CD14-positive monocyte (primary cell): ENCODE measurements at places on chromosomes 5 and 9. TPM values are rescaled to one million over a fixed set of nuclear protein-coding genes. Genes with fewer than 3 reads are reported as not detected.

AQP7 gene
- not detected for polyA plus RNA-seq

GRCh38 chr5:58998544-58998943 lies 415.7 kb downstream of the RAB3C start:
- no peak overlapping the region for H3K27ac ChIP-seq
- no peaks in the 10 kb centered on the region for H3K36me3 ChIP-seq
- H3K4me1 ChIP-seq: no peaks in the 10 kb centered on the region
- DNase-seq: no peak
- no peaks in the 10 kb centered on the region for H3K27me3 ChIP-seq

PCDHGB1 gene
- polyA plus RNA-seq: not detected

PCDHAC1 gene
- polyA plus RNA-seq: not detected

GRCh38 chr5:54458221-54458620 lies 2.7 kb downstream of the HSPB3 start:
- H3K4me1 ChIP-seq: no peaks in the 10 kb centered on the region
- H3K27ac ChIP-seq: no peak overlapping the region
- DNase-seq: no peak
- no peak overlapping the region for H3K4me3 ChIP-seq
- H3K27me3 ChIP-seq: no peaks in the 10 kb centered on the region

DNA sequence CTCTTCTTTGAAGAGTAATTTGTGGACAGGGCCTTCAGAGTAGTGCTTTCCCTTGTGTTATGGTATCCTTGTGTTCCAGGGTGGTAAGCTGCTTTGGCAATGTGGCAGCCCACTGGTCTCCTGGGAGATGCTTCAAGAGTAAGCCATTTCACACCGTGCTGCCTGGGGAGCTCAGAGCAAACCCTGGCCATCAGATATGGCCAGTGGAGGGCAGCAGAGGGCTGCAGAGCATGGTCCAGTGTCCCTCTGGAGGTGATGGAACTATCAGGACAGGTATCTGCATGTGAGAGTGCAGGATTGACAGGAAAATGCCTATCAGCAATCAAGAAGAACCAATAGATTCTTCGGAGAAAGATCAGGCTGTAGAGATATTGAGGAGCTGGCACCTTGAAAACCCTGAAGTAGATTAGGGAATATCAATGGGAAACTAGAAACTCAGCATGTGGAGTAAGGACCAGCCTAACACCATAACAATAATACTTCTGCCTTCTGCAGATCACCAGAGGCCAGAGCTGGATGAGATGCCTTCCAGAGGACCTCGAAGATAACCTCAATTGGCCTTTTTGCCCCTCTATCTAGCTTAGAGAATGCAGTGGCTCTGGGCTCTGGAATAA lies 90.8 kb downstream of the PLPPR1 start:
- no peak overlapping the region for H3K27ac ChIP-seq
- no peaks in the 10 kb centered on the region for H3K4me1 ChIP-seq
- no peak for DNase-seq
- H3K36me3 ChIP-seq: no peaks in the 10 kb centered on the region
- no peaks in the 10 kb centered on the region for H3K27me3 ChIP-seq

GRCh38 chr5:135220394-135221186 lies 178.4 kb downstream of the MACROH2A1 start:
- H3K4me1 ChIP-seq: peaks cover 40% of the 10 kb centered on the region
- no peaks in the 10 kb centered on the region for H3K27me3 ChIP-seq
- no peak overlapping the region for H3K27ac ChIP-seq
- H3K36me3 ChIP-seq: no peaks in the 10 kb centered on the region

DNA sequence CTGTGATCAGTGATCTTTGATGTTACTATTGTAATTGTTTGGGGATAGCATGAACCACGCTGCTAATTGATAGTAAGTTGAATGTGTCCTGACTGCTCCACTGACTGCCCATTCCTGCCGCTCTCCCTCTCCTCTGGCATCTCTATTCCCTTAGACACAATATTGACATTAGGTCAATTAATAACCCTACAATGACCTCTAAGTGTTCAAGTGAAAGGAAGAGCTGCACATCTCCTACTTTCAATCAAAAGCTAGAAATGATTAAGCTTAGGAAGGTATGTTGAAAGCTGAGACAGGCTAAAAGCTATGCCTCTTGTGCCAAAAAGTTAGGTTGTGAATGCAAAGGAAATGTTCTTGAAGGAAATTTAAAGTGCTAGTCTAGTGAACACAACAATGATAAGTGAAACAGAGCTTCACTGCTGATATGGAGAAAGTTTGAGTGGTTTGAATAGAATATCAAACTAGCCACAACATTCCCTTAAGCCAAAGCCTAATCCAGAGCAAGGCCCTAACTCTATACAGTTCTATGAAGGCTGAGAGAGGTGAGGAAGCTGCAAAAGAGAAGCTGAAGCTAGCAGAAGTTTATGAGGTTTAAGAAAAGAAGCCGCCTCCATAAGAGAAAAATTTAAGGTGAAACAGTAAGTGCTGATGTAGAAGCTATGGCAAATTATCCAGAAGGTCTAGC lies 12.9 kb downstream of the CLINT1 start:
- peaks cover 5% of the 10 kb centered on the region for H3K36me3 ChIP-seq
- no peaks in the 10 kb centered on the region for H3K27me3 ChIP-seq
- no peak overlapping the region for H3K4me3 ChIP-seq
- H3K27ac ChIP-seq: no peak overlapping the region
- no peak for DNase-seq

ETF1 gene
- polyA plus RNA-seq: 61.6 TPM

- no peak overlapping the region for H3K4me3 ChIP-seq
- H3K27ac ChIP-seq: no peak overlapping the region
- DNase-seq: no peak
- H3K4me1 ChIP-seq: no peaks in the 10 kb centered on the region
- no peaks in the 10 kb centered on the region for H3K36me3 ChIP-seq
These were observed 20.2 kb upstream of the WHRN start for GRCh38 chr9:114525513-114525912.

ELAVL2 gene
- not detected for polyA plus RNA-seq

DNA sequence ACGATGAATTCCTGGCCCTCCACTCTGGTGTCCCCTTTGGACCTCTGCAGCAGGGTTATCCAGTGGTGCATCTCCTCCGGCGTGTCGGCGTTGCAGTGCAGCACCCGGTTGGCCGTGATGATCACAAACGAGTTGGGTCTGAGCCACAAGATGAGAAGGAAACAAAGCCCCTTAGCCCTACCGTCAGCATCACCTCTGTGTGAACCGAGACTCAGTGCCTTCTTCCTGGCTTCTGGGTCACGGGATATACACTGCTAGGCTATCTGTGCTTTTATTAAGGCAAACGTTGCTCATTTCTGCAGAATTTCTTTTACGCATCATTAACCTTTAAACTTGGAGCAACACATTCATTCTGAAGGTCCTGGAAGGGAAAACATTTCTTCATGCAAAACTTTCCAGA lies 65.1 kb upstream of the RETREG1 start:
- H3K4me1 ChIP-seq: no peaks in the 10 kb centered on the region
- no peak for DNase-seq
- no peaks in the 10 kb centered on the region for H3K36me3 ChIP-seq
- no peak overlapping the region for H3K4me3 ChIP-seq

CDH9 gene
- polyA plus RNA-seq: not detected in 2 replicates

DNA sequence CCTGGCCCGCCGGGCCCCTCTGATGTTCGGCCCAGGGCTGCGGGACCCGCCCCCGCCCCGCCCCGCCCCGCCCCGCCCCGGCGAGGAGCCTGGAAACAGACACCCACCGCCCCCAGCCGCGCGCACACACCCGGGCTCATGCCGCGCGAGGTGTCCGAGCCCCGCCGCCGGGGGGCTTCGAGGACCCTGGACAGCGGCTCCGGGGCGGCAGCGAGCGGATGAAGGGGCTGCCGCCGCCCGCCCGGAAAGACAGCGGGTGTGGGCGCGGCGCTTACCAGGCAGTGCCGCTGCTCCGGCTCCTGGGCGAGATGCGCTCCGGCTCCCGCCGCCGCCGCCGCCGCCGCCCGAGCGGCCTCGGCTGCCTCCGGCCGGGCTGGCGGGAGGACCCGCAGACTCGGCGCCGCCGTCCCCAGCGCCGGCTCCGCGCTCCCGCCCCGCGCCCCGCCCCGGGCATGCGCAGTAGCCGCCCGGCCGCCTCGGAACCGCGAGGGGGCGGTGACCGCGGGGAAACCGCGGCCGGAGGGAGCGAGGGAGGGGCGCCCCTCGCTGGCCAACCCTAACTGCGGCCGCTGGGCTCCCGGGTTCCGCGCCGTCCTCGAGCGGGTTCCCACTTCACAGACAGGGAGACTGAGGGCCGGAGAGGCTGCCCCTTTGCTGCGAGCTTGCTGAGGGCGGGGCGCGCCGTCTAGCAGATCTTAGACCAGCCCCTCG lies at the start of gene GPRIN1:
TSS of gene GPRIN1 (minus strand) at position 433 of the 711 bp plus-strand sequence. CDS start 10,322 bp downstream, outside the sequence.
- H3K36me3 ChIP-seq: no peaks in the 10 kb centered on the region
- DNase-seq: peak; percentile 46
- H3K4me3 ChIP-seq: peak within 1 kb of the TSS; percentile 43
- peaks cover 6% of the 10 kb centered on the region for H3K4me1 ChIP-seq
- H3K27me3 ChIP-seq: peaks cover 15% of the 10 kb centered on the region

- H3K27me3 ChIP-seq: no peaks in the 10 kb centered on the region
- H3K36me3 ChIP-seq: no peaks in the 10 kb centered on the region
- no peak for DNase-seq
- H3K4me3 ChIP-seq: no peak overlapping the region
- H3K27ac ChIP-seq: no peak overlapping the region
- no peaks in the 10 kb centered on the region for H3K4me1 ChIP-seq
These were observed 19.2 kb downstream of the MARCHF3 start for GRCh38 chr5:127011153-127011552.

GRCh38 chr5:146254223-146254622 lies 50.8 kb downstream of the RBM27 start:
- peaks cover 94% of the 10 kb centered on the region for H3K36me3 ChIP-seq
- no peak overlapping the region for H3K4me3 ChIP-seq
- H3K27me3 ChIP-seq: no peaks in the 10 kb centered on the region
- H3K27ac ChIP-seq: no peak overlapping the region
- H3K4me1 ChIP-seq: no peaks in the 10 kb centered on the region

DPH7 gene
- 37.5 and 45.6 TPM in 2 replicates for polyA plus RNA-seq

DNA sequence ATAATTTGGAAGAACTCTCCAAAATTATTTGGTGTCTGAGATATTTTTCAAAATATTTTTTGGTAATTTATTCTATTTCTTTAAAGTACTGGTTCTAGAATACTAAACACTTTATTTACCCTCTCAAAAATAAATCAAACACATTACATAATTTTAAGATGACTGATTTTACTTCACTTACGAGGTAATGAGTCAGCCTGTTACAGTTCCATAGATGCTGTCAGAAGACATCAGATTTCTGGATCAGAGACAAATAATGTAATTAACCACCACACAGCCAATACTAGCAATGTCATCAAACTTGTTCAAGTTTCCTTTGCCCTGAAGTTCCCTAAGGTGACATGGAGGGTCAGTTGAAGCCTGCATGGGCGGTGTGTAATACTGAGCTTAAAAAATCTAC lies 106.1 kb upstream of the CDH9 start:
- H3K4me3 ChIP-seq: no peak overlapping the region
- DNase-seq: no peak
- no peaks in the 10 kb centered on the region for H3K36me3 ChIP-seq
- no peaks in the 10 kb centered on the region for H3K27me3 ChIP-seq
- no peaks in the 10 kb centered on the region for H3K4me1 ChIP-seq

MLANA gene
- polyA plus RNA-seq: not detected in 2 replicates

GRCh38 chr9:37331871-37332270 lies 90.6 kb upstream of the GRHPR start:
- H3K27ac ChIP-seq: no peak overlapping the region
- no peaks in the 10 kb centered on the region for H3K27me3 ChIP-seq
- H3K4me3 ChIP-seq: no peak overlapping the region
- no peaks in the 10 kb centered on the region for H3K4me1 ChIP-seq
- no peaks in the 10 kb centered on the region for H3K36me3 ChIP-seq

DNA sequence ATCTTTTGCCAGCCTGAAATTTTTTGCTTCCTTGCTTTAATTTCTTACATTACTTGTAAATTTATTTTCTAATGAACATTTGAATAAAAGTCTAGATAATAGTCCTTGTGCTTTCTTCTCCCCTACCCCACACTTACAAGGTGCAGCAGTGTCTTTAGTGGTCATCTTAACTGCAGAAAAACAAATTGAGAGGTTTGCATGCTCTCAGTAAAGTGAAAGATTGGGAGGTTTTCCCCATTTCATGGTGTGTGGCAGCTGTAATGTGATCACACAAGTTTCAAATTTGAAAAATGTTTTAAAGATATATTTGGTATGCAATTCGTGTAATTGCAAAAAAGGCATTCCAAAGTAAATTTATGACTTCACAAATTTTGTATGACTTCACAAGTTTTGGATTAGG lies 14.7 kb downstream of the APC start:
- no peaks in the 10 kb centered on the region for H3K36me3 ChIP-seq
- H3K4me1 ChIP-seq: no peaks in the 10 kb centered on the region
- no peak overlapping the region for H3K4me3 ChIP-seq

DNA sequence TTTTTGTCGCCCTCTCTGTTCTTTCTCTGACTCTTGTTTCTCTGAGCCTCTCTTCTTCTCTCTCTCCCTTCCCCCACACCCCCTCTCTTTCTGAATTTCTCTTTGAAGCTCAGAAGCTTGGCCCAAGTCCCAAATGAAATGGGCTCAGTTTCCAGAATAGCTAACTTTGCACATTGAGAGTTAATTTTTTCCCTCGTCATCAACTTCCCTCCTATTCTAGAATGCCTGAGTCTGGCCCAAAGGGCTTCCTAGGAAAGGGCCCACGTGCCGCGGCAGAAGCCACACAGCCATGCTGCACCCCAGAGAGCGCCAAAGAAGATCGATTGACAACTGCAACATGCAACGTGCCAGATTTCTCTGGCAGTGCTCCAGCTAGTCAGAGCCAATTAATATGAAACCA lies 588.8 kb upstream of the KLF4 start:
- no peak overlapping the region for H3K4me3 ChIP-seq
- DNase-seq: no peak
- peaks cover 26% of the 10 kb centered on the region for H3K4me1 ChIP-seq
- no peak overlapping the region for H3K27ac ChIP-seq

GRCh38 chr9:91930475-91930874 lies 19.6 kb downstream of the ROR2 start:
- H3K36me3 ChIP-seq: no peaks in the 10 kb centered on the region
- H3K4me3 ChIP-seq: no peak overlapping the region
- no peaks in the 10 kb centered on the region for H3K27me3 ChIP-seq
- no peak overlapping the region for H3K27ac ChIP-seq

DNA sequence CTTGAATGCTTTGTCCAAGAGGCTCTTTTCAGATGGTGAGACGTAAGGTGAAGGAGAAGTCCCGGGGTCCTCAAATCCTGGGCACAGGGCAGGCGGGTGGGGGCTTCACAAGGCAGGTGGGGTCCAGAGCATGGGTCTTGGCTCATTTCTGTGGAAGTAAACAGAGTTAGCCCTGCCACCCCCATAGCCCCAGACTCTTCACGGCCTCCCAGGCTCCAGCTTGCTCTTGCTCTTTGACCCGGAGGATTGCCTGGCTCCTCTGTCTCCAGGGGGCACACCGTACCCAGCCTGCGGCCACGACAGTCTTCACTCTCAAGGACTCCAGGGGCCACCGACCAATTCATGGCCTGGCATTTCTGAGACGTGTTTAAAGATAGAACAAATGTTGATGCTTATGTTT lies 28.8 kb upstream of the POMT1 start:
- no peak overlapping the region for H3K27ac ChIP-seq
- H3K4me3 ChIP-seq: no peak overlapping the region
- H3K36me3 ChIP-seq: peaks cover 99% of the 10 kb centered on the region
- no peaks in the 10 kb centered on the region for H3K4me1 ChIP-seq
